ENCODE measurements at places on chromosomes 11 and 22.

DNA sequence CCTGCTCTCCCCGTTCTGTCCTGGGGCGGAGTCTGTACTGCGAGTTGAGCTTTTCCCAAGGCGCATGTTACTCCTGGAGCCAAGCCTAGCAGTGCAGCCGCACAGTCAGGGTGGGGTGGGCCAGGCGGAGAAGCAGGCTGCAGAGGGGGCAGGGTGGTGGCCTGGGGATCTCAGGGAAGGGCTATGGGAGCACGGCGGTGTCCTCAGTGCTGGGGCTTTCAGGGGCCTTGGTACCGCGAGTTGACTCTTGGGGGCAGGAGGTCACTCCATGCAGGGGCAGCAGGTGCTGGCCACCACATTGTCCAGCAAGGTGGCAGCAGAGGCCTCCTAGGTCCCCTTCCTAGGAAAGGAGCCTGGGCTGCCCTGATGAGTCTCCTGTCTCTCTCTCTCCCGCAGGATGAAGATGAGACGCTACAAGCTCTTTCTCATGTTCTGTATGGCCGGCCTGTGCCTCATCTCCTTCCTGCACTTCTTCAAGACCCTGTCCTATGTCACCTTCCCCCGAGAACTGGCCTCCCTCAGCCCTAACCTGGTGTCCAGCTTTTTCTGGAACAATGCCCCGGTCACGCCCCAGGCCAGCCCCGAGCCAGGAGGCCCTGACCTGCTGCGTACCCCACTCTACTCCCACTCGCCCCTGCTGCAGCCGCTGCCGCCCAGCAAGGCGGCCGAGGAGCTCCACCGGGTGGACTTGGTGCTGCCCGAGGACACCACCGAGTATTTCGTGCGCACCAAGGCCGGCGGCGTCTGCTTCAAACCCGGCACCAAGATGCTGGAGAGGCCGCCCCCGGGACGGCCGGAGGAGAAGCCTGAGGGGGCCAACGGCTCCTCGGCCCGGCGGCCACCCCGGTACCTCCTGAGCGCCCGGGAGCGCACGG, 14.9 kb upstream of the MIEF1 start:
- ATAC-seq: no peak

DNA sequence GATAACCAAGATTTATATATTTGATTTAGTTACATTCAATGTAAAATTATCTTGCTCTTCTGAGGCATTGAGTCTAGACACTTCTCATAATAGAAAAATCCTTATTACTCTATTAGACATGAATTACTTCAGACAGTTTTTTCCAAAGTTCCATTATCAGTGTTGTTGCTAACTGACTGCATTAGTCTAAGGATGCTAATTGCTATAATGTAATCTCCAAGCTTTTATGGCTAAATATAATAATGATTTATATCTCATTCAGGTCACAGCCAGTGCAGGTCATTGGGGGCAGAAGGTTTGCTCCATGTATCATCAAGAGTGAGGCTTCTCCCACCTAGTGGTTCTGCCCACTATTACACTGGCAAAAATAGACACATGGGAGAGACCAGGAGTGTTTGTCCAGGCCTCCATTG, 377.2 kb upstream of the DDI1 start:
- ATAC-seq: peak; percentile 99

GRCh38 chr11:86760577-86760976, 39.8 kb upstream of the PRSS23 start:
- peak; percentile 81 for ATAC-seq

DNA sequence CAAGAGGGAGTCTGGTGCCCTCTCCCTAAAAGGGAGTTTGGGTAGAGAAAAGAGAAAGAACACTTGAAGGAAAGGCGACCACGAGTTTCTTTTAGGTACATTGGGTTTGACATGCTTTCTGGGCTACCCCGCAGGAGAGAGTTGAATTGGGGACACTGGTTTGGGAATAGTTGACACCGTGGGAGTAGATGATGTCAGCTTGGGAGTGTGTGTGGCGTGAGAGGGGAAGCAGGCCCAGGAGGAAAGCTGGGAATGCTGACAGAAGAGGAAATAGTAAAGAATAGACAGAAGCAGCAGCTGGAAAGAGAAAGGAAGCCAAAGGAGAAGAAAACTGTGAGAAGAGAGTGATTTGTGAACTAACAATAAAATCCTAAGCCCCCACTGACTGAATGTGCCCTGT, 442.9 kb downstream of the DYNC2H1 start:
- no peak for ATAC-seq

- peak; percentile 47 for ATAC-seq
Measured at GRCh38 chr11:134014511-134014910, 54.4 kb upstream of the JAM3 start.

GRCh38 chr11:123181075-123181474, 14.0 kb downstream of the CLMP start:
- ATAC-seq: peak; percentile 10

- no peak for ATAC-seq
Measured at GRCh38 chr22:45305456-45306075, 4.2 kb upstream of the FAM118A start.

- ATAC-seq: no peak
Measured at GRCh38 chr11:58027341-58027740, 3.4 kb upstream of the OR6Q1 start.

DNA sequence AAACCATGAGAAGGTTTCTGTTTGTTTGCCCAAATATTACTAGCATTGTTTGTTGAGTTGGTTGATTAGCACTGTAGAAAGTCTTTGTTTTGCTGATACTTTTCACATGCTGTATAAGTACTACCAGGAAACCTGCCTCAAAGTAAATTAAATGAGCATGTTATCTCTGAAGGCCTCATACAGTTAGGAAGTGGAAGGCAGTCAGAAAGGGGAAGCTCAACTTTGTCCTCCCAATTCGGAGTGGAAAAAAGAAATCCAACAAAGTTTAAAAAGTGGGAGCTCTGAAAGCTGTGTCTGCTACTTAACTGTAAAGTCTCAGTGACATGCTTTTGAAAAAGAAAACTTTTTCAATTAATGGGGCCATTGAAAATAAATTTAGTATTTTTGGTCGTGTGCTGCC, 188.3 kb upstream of the BLID start:
- ATAC-seq: no peak

DNA sequence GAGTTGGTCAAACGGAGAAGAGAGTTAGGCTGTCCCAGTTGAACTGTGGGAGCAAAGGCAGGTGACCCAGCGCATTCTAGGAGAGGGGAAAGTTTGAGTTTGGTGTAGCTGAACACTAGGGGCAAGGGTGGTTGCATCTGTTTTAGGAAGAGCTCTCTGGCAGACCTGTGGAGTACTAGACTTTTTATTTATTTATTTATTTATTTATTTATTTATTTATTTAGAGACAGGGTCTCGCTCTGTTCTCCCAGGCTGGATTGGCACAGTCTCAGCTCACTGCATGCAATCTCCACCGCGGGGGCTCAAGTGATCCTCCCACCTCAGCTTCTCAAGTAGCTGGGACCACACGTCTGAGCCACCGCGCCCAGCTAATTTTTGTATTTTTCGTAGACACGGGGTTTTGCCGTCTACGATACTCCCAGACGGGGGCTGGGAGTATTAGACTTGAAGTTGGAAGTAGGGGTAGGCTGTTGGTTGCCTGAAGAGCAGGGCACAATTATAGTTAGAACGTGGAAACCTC, 950 bp upstream of the ACER3 start:
- ATAC-seq: no peak

DNA sequence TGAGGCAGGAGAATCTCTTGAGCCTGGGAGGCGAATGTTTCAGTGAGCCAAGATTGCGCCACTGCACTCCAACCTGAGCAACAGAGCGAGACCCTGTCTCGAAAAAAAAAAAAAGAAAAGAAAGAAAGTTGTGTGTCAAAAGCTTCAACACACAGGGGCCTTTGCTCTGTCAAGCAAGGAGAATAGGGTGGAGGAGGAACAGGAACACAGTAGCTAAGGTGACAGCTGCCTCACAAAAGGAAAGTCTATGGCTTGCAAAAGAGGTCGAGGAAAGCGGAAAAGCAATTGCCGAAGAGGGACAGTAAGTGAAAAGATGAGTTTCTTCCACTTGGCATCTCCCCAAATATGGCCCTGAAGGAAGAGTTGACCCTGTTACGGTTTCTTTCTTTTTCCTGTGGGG, 26.5 kb upstream of the TMA7B start:
- ATAC-seq: no peak

- no peak for ATAC-seq
Measured at GRCh38 chr11:48148749-48149148, 67.9 kb upstream of the OR4B1 start.

GRCh38 chr22:22856364-22856763, 31.3 kb upstream of the IGLL5 start:
- ATAC-seq: no peak

DNA sequence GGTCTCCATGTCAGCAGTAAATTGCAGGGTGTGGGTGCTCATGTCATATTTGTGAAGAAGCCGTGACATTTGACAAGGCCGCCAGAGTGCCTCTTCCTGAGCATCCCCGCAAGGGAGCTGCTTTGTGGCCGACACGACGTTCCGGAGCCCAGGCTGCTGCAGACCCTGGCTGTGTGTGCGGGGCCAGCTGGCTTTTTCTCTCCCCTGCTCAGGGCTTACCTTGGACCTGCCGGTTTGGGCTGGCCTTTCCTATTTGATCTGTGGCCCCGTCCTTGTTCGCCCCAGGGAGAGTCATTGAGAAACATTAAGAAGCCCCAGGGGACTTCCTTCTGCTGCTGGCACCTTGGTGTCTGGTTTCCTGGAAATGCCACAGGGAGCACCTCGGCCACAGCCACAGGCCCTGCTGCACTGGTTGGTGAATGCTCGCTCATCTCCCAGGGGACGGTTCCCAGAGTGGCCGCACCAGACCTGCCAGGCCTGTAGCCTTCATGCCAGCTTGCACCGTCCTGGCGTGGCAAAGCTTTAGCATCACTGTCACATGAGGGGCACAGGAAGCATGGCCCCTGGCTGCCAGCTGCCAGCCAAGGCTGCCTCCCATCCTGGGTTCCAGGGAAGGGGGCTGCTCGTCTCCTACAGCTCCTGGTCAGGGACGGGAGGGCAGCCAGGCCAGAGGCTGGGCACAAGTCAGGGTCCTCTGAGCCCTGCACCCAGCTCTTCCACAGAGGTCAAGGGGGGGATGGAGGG, 5.4 kb downstream of the GRK2 start:
- no peak for ATAC-seq

- peak; percentile 44 for ATAC-seq
Measured at GRCh38 chr11:110373051-110373702, 56.6 kb upstream of the FDX1 start.

GRCh38 chr11:55895216-55895615, 12.1 kb downstream of the TRIM51 start:
- ATAC-seq: no peak

- no peak for ATAC-seq
Measured at GRCh38 chr22:27581688-27582087, 219.9 kb downstream of the MN1 start.

GRCh38 chr11:65578667-65579066, 2.8 kb downstream of the EHBP1L1 start:
- ATAC-seq: no peak

DNA sequence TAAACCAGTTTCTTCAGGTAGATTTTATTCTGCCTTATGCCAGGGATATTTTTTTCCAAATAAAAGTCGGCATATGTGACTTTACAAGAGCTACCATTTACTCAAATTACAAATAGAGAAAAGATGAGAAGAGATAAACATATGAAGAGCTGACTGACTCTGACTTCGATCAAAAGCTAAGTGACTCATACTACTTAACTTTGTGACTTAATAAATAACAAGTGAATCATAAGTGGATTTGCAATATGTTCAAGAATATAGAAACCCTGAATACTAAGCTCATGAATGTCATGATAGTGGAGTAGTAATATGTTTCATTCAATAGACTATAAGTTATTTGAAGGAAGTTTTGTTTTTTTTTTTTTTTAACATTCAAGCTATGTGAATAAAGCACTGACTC, 130.5 kb upstream of the ANO3 start:
- peak; percentile 81 for ATAC-seq

DNA sequence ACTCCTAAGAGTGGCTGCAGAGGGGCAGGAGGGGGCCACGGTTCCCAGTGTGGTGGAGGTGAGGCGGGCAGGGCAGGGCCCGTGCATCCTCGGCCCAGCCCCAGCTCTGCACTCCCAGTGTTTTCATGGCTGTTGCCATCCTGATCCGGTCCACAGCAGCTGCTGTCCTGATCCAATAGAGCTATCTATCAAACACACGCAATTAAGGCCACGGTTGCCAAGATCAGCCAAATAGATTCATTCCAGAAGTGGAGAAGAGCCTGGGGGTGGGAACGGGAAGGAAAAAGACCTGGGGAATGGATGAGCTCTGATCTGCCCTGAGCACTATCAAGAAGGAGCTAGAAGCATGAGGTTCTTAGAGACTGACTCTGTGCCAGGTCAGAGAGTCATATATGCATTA, 160.9 kb upstream of the SYT13 start:
- no peak for ATAC-seq

DNA sequence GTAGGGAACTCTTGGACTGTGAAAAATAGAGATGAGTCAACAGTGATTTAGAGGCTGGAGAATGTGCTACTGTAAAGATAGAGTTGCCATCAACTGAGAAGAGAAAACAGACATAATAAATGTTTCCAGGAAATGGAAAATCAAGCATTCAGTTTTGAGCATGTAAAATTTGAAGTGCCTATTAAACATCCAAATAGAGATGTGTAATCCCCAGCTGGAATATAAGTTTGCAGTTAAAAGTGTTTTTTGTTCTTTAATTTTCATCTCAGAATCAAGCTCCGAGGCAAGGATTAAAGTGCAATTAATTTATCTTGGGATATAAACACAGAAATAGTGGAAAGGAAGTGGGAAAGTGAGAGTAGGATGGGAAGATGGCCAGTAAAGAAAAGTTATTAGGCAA, 666.0 kb upstream of the RAG2 start:
- ATAC-seq: no peak

DNA sequence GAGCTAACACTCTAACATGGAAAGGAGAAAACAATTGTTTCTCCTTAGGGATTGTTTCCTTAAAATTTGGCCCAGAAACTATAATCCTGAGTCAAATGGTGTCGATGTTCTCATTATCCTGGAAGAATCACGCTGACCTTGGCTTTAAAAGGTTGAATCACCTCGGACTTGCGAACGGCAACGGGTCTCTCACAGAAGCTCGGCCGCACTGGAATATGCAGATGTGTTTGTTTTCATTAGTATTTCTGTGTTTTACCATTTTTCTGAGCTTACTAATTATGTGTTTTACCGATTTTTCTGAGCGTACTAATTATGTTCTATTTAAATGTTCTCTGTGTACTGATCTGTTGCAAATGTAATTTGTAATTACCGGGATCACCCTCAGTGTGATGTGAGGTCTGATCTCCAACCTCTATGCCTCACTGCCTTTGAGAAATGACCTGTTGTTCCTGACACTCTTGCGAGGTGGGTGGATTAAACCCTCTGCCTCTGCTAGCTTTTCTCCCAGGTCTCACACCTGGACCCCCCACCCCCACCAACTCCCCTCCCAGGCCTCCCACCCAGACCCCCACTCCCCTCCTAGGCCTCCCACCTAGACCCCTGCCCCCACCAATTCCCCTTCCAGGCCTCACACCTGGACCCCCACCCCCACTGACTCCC, 38.3 kb upstream of the BRSK2 start:
- no peak for ATAC-seq

GRCh38 chr11:33970984-33971466, 79.1 kb upstream of the LMO2 start:
- ATAC-seq: peak; percentile 90
